Activated CD4-positive, alpha-beta T cell treated with anti-CD3 and anti-CD28 coated beads, Interleukin-2, amount 50 U/mL, for 24 hours (primary cell): ENCODE measurements at places on chromosomes 6 and 20.

DNA sequence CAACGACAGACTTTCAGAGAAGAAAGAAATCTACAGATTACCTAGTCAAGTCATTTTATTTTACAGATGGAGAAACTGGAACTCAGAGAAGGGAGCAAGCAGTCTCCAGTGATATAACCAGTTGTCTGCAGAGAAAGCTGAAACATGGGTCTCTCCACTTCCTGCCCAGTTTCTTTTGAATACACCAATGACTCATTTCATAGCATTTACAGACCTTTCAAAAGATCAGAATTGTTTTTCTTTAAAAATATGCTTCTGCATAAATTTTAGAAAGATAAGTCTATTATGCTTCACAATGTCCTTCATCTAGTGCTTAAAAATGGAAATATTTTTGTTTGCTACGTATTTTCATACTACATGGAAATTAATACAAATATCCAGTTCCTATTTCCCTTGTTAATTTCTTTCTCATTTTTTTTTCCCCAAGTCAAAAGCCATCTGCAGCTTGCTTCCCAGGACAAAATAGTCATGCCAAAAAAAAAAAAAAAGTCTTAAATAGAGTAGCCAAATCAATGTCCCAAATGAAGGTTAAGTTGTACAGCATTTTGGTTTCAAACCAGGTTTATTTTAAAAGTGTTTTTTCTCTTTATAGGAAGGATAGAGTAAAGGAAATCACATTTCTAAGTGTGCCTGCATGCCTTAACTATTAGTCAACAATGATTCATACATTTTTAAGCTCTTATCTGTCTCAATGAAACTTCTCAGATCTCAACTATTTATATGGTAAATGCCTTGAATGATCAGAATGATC is 36.9 kb downstream of the ARHGAP18 start:
- DNase-seq: no peak

- DNase-seq: no peak
Observed at GRCh38 chr20:5687884-5688283, 62.3 kb upstream of the SHLD1 start.

DNA sequence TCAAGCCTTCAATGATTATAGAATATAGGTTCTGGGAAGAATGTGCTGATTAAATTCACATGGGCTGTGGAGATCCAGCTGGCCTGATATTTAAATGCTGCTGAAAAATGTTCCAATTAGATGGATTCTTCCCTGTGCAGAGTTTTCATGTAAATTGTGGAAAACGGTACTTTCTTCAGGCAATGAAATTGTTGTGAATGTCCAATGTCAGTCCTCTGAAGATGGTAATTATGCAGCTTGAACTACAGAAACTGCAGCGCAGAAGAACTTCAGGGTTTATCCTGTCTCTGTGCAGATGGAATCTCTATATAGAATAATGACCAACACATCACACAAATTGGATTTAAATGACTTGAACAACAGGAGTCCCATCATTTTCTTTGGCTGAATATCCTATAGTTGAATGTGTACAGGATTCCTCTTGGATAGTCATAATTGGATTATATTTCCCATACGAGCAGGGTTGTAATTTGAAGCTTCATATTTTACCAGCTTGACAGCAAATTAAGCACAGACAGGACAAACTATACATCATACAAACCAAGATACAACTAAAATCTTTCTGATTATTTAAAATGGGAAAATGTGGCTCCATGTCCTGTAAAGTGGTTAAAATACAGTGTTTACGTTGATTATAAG is 82.3 kb downstream of the CAP2 start:
- no peak for DNase-seq

- DNase-seq: peak; percentile 31
Observed at GRCh38 chr20:51022803-51023616, at the start of gene KCNG1. TSS of gene KCNG1 (minus strand) at chr20:51023107. CDS start at chr20:51010338, 12,769 bp downstream.

DNA sequence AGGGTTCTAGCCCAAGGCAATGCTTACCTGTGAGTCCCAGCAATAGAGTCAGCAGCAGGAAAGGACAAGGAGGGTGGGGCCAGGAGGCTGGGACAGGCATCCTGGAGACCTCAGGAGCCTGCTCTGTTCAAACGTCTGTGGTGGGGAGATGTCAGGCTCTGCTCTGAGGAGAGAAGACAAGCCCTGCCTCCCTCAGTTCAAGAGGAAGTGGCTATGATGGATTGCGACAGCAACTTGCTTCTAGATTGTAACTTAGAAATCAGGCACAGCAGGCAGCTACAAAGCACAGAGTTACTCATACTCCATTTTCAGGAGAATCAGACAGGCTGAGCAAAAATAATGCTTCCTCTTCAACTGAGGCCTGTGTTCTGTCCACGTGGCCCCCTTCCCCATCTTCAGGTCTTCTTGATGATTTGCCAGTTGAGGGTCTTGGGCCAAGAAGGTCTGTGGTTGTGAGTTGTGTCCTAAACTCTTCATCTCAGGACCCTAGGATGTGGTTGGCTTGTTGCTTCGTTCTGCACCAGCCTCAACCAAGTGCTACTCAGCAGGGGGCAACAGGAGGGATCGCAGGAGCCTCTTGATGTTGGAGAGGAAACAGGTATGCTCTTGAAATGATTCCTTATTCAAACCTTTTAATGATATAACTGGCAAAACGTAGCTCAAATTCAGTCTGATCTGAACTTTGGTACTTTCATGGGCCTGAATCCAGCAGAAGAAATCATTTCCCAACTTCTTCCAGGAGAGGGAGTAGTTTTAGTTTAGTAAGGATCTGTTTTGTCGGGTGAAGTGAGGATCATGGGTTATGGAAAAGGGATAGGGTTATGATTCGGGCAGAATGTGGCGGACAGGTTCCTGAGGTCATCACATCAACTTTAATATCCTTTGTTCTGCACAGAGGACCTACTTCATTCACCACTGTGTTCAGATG is 31.0 kb downstream of the SIRPB1 start:
- no peak for DNase-seq

DNA sequence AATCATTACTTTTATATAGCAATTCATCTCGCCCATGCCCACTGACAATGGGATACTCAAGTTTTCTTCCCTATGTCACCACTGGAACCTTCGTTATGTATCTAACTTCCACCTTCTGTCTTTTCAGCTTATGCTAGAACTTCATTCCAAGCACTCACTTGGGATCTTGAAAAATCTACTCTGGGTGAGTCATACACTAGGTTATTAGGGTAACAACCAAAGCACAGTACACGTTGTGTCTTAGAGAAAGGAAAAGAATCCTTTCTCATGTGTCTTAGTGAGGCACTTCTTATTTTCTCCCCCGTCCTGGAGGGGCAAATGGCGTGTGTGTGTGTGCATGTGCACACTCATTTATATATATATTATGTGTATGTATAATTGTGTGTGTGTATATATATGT is 18.3 kb upstream of the FAM162B start:
- DNase-seq: no peak

DNA sequence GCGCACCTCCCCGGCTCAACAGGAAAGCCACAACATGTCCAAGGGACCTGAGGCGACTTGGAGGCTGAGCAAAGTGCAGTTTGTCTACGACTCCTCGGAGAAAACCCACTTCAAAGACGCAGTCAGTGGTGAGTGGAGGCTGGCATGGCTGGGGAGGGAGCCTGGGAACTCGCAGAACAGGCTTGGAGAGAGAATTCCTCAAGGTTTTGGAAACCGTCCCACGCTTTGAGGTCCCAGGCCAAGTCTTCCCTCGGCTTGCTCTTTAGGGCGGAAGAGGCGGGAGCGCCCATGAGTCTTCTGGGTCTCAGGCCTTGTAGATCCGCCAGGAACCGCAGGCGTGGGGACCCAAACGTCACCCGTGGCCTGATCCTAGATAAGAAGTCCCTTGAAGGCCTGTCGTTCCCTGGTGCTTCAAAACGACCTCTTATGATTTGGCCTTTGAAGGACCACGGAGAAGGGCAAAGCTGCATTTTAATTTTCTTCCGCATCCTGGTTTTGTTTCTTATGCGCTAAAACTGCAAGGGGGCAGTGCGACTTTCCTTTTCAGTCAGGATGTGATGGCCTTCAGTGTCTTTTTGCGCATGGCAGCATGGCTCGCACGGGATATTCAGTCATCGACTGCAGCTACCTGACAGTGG is 2.0 kb downstream of the LAMP5 start:
- DNase-seq: no peak

DNA sequence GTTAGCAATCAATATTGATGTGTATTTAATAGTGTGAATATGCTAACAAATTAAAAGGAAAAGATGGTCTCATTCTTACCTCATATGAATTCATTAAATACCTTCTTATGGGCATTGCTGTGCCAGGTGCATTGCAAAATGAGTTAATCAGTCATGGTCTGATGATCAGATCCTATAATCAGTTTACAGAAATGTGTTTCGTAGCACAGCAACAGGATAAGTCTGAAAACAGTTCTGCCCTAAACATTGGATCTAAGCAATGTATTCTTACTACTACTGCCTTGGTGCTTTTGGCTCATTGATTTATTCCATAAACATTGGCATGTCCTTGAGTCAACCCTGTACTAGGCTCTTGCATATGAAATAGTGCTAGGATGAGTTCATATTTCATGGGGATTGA is 417.0 kb upstream of the JAG1 start:
- no peak for DNase-seq

DNA sequence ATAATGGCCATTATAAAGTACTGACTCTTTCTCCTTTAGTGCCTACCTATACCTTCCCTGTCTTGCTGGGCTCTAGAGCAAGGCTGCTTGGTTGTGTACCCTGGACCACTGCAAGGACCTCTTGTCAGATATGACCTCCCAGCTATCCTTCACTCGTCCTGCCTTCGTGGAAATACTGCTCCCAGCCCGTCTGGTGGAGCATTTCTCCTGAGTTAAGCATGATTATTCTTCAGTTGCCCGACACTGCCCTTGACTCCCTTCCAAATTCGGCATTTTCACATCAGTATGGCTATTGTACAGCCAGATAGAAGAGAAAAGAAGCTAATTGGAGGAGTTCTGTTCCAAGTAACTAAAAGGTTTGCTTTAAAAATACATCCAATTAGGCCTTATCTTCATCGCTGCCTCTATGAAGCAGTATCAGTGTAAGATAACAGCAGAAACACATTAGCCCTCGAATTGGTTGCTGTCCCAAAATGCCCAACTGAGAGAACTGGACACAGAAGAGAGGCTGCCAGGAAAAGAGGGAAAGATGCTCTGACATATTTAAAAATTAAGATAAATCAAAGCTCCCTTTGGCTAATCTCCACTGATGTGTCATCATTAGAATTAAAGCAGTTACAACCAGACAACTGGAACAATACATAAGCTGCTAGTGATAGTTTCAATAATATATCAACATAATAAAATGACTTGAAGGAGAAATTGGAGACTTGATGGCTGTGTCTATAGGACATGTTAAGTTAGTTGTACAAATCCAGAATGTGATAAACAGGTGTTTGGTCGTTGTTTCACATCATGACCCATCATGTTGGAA is 54.4 kb downstream of the OPRM1 start:
- DNase-seq: no peak
